Renal pelvis (tissue), 12 donors: ENCODE measurements at places on chromosomes 13 and 19. TPM values are rescaled to one million over a fixed set of nuclear protein-coding genes. Genes with fewer than 3 reads are reported as not detected.

ZNF283 gene
- polyA plus RNA-seq = 11.3 TPM

OR7A5 gene
- not detected for polyA plus RNA-seq

RPS16 gene
- polyA plus RNA-seq = 1,291 TPM

KIR3DL2 gene
- not detected for polyA plus RNA-seq

EFNA2 gene
- 2.2 TPM for polyA plus RNA-seq

URAD gene
- not detected for polyA plus RNA-seq

ATXN8OS gene
- polyA plus RNA-seq = 0.32 TPM

NXNL1 gene
- not detected for polyA plus RNA-seq

PRDX2 gene
- 365 TPM for polyA plus RNA-seq

DNA sequence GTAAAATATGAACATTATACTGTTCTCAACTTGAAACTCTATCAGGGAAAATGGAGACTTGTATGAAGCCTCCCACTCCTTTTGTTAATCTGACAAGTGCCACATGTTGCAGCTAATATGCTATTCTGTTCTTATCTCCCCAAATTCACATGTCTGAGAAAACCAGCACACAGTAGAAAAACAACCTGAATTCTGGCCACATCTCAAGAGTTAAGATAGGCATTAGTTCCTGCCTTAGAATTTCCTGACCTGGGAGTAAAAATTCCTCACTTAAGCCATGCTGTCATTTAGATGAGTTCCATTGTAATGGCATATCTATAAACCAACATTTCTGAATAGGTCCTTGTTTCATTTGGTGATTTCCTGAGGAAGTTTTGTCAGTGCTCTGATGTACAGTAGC lies 1098.5 kb downstream of the EFNB2 start:
- DNase-seq = no peak

DNA sequence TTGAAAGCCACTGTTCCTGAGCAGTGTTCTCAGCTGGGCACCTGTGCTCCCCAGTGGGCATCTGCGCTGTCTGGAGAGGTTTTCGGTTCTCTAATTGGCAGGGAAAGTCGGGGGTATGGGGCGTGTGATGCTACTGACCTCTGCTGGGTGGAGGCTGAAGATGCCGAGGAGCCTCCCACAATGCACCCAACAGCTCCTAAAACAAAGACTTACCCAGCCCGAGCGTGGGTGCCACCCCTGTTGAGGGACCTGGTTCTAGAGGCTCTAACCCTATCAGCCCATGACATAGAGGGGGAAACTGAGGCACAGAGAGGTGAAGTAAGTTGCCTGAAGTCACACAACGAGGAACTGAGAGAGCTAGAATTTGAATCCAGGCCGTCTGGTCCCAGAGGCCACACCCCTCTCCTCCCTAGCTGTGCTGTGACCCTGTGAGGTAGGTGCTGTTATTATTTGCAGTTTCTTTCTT lies 2.3 kb downstream of the SPACA4 start:
- DNase-seq = no peak

- no peak for DNase-seq
Measured at GRCh38 chr19:30222992-30223865, 149.0 kb upstream of the ZNF536 start.

- no peak for DNase-seq
Measured at GRCh38 chr13:109118521-109118920, 489.1 kb downstream of the MYO16 start.

DNA sequence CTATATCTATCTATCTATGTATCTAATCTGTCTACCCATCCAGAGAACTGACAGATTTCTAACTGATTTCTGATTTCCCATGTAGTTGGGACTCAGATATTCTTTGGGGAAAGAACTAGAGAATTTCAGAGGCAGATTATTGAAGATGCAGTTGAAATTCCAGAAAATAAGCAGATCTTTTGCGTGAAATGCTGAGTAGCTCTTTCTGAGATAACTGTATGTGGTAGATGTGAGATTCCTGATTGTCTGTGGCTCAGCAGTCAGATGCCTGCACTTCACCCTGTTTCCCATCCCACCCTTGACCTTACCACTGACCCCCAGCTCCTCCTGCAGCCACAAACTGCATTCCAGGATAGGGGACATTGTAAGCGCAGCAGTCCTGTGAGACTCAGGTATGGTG lies 61.5 kb downstream of the DGKH start:
- no peak for DNase-seq

- DNase-seq = no peak
Measured at GRCh38 chr13:50887151-50887550, 22.4 kb upstream of the RNASEH2B start.

- peak; percentile 5 for DNase-seq
Measured at GRCh38 chr13:84352946-84353345, 470.7 kb upstream of the SLITRK1 start.

DNA sequence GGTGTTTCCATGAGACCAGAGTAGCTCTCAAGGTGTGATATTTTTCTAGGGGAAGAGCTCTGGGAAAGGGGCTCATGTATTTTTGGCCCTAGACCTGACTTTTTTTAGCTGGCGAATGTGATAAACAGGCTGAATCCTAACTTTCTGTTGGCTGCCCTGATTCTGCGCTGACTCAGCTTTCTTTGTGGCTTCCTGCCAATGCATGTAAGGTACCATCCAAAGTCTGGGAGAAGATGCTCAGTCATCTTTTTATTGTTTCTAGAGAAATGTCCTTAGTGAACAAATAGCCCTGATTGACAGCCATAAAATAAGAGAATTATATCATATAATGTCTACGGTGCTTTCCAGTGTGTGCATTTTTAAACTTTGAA lies 113.6 kb upstream of the MBNL2 start:
- DNase-seq = no peak

GRCh38 chr13:106426909-106427308 lies 108.6 kb downstream of the EFNB2 start:
- no peak for DNase-seq

- DNase-seq = no peak
Measured at GRCh38 chr13:68378294-68378693, 1148.2 kb upstream of the PCDH9 start.

- no peak for DNase-seq
Measured at GRCh38 chr19:55603581-55604292, 1.7 kb upstream of the ZNF865 start.

DNA sequence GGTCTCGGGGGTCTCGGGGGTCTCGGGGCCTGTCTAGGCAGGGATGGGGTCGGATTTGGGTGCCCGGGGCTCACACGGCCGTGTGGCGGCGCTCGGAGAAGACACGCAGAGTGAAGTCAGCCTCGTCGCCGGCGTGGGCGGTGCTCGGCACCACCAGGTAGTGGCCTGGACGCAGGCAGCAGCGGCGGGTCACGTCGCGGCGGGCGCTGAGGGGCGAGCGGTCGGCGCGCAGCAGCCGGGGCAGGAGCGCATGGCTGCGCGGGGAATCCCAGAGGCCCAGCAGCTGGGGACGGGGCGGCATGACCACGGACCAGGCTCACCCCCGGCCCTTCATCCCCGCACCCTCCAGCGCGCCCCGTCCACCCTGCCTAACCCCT lies 8.2 kb downstream of the CAPN12 start:
- DNase-seq = no peak

DNA sequence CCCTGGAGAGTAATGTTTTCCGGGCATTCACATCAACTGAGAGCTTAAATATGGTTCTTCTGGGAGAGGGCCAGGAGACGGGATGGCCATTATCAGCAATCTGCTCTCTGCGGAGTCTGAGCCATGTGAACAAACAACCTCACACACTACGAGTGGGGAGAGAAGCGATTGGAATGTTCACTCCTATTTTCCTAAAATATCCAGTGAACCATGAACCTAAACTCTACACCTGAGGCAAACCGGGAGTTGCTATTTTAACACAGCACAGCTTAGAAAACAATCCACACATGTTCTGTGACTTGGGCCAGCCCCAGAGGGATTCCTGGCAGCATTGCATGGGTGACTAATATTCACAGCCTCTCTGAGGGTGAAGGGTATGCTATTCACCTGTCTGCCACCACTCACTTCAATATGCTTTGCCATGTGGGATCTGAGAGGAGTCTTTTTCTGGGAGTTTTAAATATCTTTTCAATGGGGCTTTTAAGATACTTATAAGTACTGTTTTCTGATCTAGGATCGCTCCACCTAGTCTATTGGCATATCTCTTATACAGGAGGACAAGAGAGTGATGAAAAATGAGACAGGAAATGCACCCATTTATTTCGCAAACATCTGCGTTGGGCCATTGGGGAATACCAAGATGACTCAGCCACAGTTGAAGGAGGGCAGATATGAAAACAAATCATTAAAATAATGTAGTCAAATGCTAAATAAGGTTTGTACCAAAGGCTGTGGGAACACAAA lies 72.6 kb upstream of the SERP2 start:
- DNase-seq = peak; percentile 76

DNA sequence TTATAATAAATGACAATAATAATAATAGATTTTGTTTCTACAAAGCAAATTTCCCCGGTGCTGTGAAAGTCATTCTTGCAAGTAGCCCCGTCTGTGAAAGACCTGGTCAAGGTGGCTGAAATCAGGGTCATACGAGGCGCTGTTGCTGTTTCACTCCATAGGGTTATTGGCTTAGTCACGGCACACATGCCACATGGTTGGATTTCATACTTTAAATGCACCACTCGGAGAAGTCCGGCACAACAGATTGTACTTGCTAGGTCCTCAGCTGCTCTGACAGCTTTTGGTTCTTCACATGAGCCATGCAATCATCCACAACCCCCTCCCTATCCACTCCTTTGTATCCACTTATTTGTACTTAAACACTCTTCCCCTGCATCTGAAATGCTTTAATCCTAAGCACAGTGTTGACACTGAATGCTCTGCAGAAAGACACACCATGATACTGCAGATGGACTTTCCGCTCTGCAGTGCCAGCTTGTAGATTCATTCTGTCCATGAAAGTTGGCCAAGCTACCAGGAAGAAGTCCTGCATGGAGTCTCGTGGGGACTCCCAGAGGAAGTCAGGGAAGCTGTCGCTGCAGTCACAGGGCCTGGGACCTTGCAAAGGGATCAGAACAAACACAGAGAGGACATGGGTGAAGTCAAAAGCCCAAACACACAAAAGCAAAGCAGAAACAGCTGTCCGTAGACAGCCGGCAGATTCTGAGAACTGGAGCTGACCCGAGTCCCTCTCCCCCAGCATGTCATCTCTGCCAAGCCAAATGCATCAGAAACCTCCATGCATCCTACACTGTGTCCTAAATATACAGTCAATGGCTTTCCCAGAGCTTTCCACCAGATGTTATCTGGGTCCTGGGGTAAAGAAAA lies 124.6 kb downstream of the COL4A2 start:
- DNase-seq = no peak

- no peak for DNase-seq
Measured at GRCh38 chr13:51862957-51863356, 1.2 kb downstream of the CCDC70 start.

- no peak for DNase-seq
Measured at GRCh38 chr13:111874981-111875380, 192.0 kb upstream of the SOX1 start.
